Activated naive CD8-positive, alpha-beta T cell treated with anti-CD3 and anti-CD28 coated beads, Interleukin-2, amount 10 ng/mL, durations not matched to agents 7 days and 5 days (primary cell): ENCODE measurements at places on chromosomes 1 and 21. TPM values are rescaled to one million over a fixed set of nuclear protein-coding genes. Genes with fewer than 3 reads are reported as not detected.

- no peaks in the 10 kb centered on the region for H3K4me1 ChIP-seq
- no peak overlapping the region for H3K27ac ChIP-seq
- no peaks in the 10 kb centered on the region for H3K27me3 ChIP-seq
Observed at GRCh38 chr21:41808094-41808493, 41.2 kb upstream of the RIPK4 start.

GRCh38 chr1:54929700-54930099 is 42.7 kb upstream of the DHCR24 start:
- no peak overlapping the region for H3K27ac ChIP-seq
- H3K4me1 ChIP-seq: no peaks in the 10 kb centered on the region
- H3K4me3 ChIP-seq: no peak overlapping the region
- peaks cover 15% of the 10 kb centered on the region for H3K27me3 ChIP-seq
- DNase-seq: no peak
- H3K36me3 ChIP-seq: no peaks in the 10 kb centered on the region

AQP10 gene
- total RNA-seq: not detected

- H3K27me3 ChIP-seq: no peaks in the 10 kb centered on the region
- no peak for DNase-seq
- H3K36me3 ChIP-seq: no peaks in the 10 kb centered on the region
- H3K4me1 ChIP-seq: no peaks in the 10 kb centered on the region
- no peak overlapping the region for H3K27ac ChIP-seq
Observed at GRCh38 chr1:167861664-167862381, 52.1 kb downstream of the ADCY10 start.

- DNase-seq: no peak
- no peaks in the 10 kb centered on the region for H3K27me3 ChIP-seq
- peaks cover 21% of the 10 kb centered on the region for H3K36me3 ChIP-seq
- H3K27ac ChIP-seq: no peak overlapping the region
Observed at GRCh38 chr1:35439626-35440025, 117.6 kb downstream of the KIAA0319L start.

- H3K36me3 ChIP-seq: no peaks in the 10 kb centered on the region
- peaks cover 5% of the 10 kb centered on the region for H3K4me1 ChIP-seq
- no peak for DNase-seq
- peak overlapping the region; percentile 80 for H3K4me3 ChIP-seq
- H3K27ac ChIP-seq: no peak overlapping the region
Observed at GRCh38 chr1:32611859-32612188, 38.5 kb downstream of the ZBTB8OS start.

- H3K27me3 ChIP-seq: peaks cover 27% of the 10 kb centered on the region
- DNase-seq: no peak
- no peak overlapping the region for H3K27ac ChIP-seq
Observed at GRCh38 chr1:211630236-211631081, 45.0 kb downstream of the NEK2 start.

DIO1 gene
- total RNA-seq: not detected

FLG2 gene
- total RNA-seq: not detected
